ENCODE measurements at places on chromosomes 5 and 9.
A peak's percentile ranks its signal among the peaks of the same experiment; 100 is the strongest.

DNA sequence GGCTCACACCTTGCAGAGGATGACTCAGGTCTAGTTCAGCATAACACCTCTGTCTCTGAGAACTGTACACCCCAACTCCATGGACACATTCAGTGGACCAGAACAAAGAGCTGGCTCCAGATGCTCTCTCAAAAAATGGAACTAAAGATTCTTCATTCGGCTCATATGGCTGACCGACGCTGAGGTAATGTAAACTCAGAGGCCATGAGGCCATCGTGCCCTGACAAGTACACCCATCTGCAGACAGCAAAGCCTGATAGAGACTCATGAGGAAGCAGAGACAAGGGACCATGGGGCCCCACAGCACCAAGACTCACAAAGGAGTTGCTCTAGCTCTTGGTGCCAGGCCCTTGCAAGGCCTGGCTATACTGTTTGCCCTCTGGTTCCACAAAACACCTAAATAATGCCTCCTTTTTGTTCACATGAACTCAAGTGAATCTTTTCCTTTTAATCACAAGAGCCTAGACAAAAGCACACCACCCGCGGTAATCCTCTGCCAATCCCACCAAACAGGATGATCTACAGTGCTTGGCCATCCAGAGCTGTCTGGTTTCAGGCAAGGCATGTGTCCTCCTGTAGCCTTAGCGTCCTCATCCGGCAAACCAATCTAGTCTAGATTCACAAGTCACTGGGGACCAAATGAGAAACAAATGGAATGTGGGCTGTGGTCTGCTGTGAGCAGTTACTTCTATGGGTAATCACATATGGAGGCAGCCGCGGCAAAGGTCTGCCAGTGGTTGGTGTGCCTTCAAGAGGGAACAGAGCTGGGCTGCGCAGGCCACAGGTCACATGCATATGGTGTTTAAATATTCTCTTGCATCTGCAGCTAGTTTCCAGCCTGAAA, 22.7 kb downstream of the MED27 start:
- no peak for DNase-seq

DNA sequence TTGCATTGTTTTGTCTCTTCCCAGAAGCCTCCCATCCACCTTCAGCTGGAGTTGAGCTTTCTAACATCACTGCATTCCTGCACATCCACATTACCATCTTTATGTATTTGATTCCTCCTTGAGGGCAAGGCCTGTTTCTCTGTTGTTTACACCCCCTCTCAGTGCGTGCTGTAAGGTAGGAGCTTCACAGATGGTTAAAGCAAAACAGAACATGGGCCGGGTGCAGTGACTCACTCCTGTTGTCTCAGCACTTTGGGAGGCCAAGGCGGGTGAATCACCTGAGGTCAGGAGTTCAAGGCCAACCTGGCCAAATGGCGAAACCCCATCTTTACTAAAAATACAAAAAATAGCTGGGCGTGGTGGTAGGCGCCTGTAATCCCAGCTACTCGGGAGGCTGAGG, 110.9 kb downstream of the KCNIP1 start:
- DNase-seq = no peak

GRCh38 chr5:154647114-154647760, 107.9 kb upstream of the LARP1 start:
- DNase-seq = no peak

- no peak for DNase-seq
These were observed 78.3 kb downstream of the CEP120 start for GRCh38 chr5:123344816-123345426.

DNA sequence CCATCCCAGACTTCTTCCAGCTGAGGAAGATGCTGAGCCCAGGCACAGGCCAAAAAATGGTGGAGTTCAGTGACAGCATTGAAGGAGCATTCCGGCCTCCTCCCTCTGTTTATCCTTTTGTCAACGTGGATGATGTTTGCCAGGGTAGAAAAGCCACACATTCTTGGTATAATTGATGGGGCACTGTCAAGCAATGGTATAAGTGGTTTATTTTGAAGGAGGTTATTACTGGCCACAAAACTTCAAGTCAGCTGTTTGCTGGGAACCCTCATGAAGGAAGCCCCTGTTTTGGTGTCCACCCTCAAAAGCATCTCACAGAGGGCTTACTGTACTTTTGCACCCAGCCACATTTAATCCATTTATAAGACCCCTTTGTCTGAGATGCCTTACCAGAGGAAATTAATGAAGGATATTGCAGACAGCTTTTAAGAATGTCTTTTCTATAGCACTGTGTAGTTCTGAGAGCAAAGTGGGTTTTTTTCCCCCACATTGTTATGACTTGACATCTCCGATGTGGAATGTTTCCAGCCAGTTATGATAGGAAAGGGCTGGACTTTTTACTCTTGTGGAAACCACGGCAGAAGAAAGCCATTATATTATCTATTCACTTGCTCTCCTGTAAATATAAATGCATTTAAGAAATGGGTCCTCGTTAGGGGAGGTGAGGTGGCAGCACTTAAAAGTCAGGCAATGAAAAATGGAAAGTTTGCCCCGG, 95.5 kb upstream of the SPATA31D4 start:
- DNase-seq = no peak

GRCh38 chr9:30609713-30610112, 1774.7 kb upstream of the ACO1 start:
- no peak for DNase-seq

DNA sequence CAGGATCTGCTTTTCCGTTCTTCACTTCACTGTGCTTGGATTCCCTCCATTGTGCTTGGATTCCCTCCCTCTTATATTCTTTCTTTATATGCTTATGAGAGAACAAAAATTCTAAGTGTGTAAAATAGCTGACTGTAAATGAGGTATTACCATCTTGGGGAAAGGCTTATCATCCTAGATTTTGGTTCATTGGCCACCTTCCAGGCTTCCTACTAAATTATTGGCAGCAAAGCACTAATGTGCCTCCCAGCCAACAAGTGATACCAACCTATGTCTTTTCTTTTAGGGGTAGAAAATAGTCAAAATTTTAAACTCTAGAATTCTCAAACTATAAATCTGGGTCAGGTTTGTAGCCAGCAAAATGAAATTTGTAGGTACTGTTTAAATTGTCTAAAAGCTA, 52.7 kb downstream of the NDUFAF2 start:
- DNase-seq = no peak

DNA sequence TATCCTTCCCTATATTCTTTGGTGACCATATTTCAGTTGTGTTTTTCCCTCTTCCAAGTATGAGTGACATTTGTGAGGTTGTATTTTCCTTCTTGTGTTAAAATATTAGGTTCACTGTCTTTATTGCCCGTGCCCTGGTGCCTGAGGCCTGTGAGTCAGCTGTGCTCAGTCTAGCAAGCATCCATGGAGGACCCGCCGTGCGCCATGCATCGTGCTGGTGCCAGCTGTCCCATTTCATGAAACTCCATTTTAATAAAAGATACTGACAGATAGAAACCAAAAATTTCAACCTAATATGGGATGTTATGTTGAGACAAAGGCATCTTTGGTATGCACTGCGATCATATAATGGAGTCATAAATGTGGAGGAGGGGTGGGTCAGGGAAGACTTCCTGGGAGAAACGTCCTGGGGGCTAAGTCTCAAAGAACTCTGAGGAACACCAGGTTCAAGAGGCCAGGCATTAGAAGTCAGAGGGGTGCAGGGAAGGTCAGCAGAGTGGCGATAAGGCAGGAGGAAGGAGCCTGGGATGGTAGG, 34.0 kb upstream of the FGF1 start:
- DNase-seq = no peak

DNA sequence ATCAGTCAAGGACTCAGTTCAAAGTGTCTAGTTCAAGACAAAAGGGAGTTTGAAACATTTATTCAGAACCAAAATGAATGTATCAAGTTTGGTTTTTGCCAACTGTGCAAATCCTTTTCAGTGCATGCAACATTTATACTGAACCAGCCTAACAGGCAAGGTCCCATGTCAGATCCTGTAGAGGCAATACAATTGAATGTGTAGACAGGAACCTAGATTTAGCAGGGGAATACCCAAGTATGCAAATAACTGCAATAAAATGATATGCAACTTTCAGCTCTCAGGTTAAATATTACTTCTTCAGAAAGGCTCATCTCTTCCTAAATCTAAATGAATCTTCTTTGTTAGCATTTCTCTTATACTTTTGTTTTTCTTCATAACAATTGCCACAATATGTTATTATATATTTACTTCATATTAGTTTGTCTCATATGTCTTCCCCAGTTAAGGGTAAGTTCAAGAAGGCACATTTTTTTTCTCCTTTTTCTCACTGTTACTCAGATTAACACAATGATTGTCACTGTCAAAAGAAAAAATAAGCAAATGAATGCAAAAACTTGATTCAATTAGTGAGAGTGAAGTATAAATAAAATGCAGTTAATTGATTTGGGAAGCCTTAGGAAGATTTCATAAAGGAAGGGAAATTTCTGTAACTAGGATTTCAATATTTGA, 163.9 kb upstream of the RASA1 start:
- no peak for DNase-seq

- no peak for DNase-seq
These were observed 630.1 kb downstream of the CDH12 start for GRCh38 chr5:22223079-22223478.

GRCh38 chr5:97115932-97116331, 26.5 kb downstream of the LIX1 start:
- DNase-seq = no peak

GRCh38 chr5:108521841-108522506, 140.1 kb upstream of the FBXL17 start:
- no peak for DNase-seq

- DNase-seq = no peak
These were observed 292.5 kb downstream of the PDE4D start for GRCh38 chr5:59600998-59601397.

DNA sequence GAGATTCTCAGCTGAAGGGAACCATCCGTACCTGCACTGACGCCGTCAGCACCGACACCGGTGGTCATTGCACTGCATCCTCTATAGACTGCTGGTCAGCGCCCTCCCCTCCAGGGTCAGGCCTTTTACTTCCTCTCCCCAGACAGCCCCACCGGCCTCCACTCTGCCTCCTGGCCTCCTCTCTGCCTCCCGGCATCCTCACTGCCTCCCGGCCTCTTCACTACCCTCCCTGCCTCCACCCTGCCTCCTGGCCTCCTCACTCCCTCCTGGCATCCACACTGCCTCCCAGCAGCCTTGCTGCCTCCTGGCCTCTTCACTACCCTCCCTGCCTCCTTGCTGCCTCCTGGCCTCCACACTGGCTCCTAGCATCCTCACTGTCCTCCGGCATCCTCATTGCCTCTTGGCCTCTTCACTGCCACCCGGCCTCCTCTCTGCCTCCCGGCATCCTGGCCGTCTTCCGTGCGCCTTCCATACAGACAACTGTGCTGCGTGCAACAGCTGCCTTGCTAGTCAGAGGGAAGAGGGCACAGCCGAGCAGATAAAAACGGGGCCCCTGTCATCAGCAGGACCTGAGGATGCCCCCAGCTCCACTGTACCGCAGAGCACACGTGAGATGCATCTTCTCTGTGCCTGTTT, 62.0 kb downstream of the VAV2 start:
- no peak for DNase-seq

DNA sequence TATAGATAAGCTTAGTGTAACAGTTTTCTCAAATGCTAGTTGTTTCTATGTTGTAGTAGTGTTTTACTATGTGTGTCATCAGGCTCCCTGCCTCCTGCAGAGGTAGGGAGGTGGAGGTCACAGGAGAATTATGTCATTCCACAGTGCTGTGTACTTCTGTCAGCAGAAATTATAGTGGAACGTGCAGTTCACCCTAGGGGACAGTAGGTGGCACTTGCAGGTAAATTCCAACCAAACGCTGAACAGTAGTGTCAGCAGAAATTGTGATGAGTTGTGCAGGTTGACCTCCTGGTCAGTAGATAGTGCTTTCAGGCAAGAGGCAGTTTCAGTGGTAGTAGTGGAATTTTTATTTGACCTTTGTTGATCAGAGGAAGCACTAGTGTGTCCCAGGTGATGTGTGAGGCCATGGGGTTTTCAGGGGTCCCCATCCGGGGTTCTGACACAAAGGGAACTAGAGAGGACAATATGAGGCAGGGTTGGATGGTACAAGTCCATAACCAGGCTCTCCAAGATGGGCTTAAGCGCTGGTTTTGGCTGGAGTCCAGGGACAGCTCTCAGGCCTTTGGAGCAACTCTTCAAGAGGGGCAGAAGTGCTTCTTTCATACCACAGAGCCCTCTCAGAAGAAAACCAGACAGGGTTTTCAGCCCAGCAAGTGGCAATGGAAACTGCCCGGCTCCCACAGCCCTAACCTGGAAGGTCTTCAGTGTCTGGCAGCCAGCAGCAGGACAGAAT, 402.9 kb downstream of the CYLC2 start:
- peak; percentile 40 for DNase-seq

DNA sequence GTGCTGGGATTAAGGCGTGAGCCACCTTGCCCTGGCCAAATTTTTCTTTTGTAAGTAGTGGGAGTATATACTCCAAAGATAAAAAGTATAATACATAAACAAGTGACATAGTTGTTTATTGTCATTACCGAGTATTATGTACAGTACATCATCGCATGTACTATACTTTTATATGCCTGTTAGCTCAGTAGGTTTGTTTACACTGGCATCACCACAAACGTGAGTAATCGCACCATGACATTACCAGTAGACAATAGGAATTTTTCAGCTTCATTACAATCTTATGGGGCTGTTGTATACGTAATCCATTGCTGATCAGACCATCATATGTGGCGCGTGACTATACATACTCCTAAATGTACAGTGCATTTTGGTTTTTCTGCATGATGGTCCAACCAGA, 9.8 kb downstream of the SECISBP2 start:
- DNase-seq = no peak

DNA sequence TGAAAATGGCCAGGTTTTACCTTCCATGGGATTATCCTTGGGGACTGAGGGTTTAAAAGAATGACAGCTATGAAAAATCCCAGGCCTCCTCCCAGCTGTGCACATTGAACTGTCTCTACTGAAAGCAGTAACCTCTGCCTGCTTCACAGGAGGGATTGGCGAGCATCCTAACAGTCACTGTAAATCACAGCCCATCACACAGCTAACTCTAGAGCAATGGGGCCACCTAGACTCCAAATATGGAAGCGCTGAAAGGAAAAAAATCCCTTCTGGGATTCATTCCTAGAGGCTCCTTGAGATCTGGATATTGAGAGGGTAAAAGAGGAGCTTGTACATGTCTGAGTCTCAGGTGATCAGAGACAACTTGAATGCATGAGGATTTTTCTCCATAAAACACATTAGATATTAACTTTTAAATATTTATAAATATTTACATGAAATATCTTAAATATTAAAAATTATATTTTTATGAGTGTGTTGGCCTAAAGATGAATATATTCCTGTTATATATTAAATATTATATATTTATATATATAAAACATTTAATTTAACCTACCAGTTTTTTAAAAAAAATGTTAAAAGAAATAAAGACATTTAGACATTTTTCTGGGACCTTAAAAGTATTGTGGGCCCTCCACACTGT, 133.8 kb upstream of the SLC24A2 start:
- DNase-seq = no peak

DNA sequence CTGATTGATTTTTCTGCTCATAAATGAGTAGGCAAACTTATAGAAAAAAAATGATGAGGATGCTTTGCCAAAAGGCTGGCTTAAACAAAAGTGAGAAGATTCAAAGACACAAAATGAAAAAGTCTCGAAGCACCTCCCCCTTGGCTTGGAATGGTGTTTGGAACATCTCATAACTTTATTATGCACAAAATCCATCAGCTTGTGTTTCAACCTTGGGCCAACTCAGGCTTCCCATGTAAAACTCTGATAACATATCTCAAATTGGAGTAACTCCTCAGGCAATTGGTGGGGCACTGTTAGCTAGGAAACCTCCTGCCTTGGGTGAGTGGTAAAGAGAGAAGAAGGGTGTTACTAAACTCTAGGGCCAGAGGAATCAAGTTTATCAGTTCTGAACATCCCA, 176.3 kb downstream of the KIAA0825 start:
- DNase-seq = no peak
